ENCODE measurements at places on chromosomes 4 and X.

DNA sequence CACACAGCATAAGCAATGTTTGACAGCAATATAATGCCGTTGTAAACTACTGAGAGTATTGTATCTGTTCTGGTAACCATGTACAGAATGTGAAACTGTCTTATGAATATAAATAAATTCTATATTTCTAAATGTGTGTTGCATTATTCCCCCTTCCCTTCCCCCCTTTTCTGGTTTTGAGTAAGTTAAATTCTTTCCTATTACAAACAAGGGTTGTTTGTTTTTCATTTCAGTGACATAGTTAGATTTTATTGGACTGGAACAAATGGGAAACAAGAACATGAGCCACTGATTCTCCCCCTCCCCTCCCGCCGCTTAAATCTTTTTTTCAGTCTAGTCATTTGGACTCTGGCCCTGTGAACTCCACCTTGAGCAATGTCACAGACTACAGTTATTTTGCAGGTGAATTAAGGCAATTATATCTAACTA, 69.8 kb downstream of the GPAT3 start:
- DNase-seq = no peak

DNA sequence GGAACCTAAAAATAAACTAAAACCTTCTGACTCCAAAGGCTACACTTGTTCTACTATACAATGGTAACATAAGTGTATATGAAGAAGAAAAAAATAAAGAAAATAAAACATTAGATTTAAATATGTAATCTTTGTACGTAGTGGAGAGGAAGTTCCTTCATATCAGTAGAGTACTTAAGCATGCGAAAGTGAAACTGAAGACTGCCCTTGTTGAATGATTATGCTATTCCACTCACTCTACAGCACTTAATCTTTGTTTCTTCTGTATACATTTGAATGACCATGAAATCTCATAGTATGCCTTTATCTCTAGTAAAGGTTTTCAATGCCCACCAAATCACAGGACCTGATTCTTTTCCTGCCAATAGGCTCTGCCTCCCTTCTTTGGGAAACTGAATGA, 78.9 kb downstream of the NDST3 start:
- DNase-seq = no peak

DNA sequence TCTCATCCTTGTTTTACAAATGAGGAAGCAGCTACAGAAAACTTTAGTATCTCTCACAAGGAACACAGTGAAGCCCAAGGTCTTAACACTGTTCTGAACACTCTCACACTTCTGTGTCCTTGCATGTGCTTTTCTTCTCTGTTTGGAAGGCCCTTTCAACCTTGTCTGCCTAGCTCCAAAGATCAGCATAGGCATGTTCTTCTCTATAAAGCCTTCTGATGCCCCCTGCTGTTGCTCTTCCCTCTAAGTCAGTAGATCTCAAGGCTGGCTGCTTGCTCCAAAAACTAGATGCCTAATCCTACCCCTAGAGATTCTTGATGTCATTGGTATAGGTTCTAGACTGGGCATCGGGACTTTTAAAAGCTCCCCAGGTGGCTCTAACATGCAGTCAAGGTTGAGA, 5.9 kb downstream of the APOO start:
- DNase-seq = no peak

DNA sequence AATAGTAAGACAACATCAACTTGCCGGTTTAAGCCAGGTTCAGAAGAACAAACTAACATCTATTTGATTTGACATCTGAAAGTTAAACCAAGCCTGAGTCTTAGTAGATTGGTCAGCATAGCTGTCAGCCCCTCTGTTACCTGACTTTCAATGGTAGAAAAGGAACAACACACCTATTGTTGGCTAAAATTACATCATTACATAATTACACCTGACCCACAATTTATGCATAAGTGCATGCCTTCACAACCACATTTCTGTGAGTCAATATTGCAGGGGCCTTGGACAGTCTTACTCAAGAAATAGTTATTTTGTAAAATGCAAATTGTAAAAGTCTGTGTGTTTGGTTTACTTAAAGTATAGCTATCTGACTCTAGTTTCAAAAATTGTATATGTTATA, 36.2 kb downstream of the EGFL6 start:
- no peak for DNase-seq

DNA sequence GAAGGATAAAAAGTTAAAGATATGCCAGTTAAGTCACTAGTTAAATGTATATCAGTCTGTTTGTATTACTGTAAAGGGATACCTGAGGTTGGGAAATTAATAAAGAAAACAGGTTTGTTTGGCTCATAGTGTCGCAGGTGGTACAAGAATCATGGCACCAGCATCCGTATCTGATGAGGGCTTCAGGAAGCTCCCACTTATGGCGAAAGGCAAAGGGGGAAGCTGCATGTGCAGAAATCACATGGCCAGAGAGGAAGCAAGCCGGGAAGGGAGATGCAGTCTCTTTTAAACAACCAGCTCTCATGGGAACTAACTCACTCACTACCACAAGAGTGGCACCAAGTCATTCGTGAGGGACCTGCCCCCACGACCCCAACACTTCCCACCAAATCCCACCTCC, 91.9 kb upstream of the SH3RF1 start:
- DNase-seq = no peak

- no peak for DNase-seq
Measured at GRCh38 chr4:105598787-105599186, 46.4 kb downstream of the ARHGEF38 start.

GRCh38 chr4:165668694-165669093, 204.3 kb upstream of the TLL1 start:
- no peak for DNase-seq

DNA sequence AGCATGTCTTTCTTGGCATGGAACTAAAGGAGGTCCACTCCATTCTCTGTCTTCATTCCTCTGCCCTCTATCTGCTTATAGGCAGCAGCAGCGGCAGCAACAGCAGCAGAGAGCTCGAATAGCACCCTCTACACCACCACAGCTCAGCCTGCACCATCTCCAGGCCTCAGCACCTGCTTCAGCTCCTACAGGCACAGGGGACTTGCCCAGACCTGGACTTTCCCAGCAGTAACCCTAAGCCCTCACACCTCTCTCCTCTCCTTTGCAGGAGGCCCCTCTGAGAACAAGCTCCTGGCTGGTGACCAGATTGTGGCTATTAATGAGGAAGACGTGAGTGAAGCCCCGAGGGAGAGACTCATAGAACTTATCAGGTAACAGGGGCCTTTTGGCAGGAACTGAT, 80.7 kb downstream of the FRMPD3 start:
- no peak for DNase-seq

All from stimulated activated CD4-positive, alpha-beta T cell treated with anti-CD3 and anti-CD28 coated beads, TNF-alpha, amount 100 ng/mL, for 1 hour (primary cell).